Peyer's patch (tissue), 4 donors: ENCODE measurements at places on chromosomes 5 and 9. TPM values are rescaled to one million over a fixed set of nuclear protein-coding genes. Genes with fewer than 3 reads are reported as not detected.

The LCNL1 gene
- total RNA-seq, result 0.83 TPM

DNA sequence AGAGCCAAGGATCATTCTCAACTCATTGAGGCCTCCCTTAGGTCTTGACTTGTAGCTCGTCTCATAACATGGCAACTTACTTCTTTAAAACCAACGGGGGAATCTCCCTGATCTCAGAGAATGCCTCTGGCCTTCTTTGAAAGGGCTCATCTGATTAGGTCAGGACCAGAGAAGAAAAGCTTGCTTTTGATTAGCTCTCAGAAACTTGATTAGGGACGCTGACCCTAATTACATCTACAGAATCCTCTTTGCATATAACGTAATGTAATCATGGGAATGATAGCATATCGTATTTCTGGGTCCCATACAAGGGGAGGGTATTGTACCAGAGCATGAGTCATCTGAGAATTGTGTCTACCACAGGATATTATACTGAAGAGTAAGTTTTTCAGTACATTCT is 125.1 kb upstream of the SH3GL2 start:
- no peaks in the 10 kb centered on the region for H3K36me3 ChIP-seq
- no peaks in the 10 kb centered on the region for H3K4me1 ChIP-seq
- H3K27me3 ChIP-seq, result no peaks in the 10 kb centered on the region
- H3K27ac ChIP-seq, result no peak overlapping the region
- no peak for DNase-seq

The INSL4 gene
- not detected for total RNA-seq

GRCh38 chr9:4559261-4560182 is 69.3 kb downstream of the SLC1A1 start:
- no peak for DNase-seq
- no peaks in the 10 kb centered on the region for H3K27me3 ChIP-seq
- no peak overlapping the region for H3K27ac ChIP-seq
- H3K36me3 ChIP-seq, result no peaks in the 10 kb centered on the region
- no peak overlapping the region for H3K4me3 ChIP-seq

The NRG2 gene
- not detected for total RNA-seq

DNA sequence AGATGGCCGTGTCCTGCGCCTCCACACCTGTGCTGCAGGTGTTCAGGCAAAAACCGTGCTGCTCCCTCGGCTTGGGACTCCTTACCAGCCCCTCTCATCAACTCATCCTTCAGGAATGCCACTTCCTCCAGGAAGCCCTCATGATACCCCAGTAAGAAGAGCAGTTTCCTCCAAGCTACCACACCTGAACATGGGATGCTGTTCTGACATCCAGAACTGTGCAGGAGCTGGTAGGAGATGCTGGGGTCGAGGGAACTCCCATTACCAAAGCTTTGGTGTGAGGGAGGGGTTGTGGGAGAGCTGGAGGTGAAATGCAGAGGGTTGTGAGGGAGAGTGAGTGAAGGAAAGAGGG is 18.9 kb downstream of the CARD19 start:
- no peaks in the 10 kb centered on the region for H3K27me3 ChIP-seq
- no peaks in the 10 kb centered on the region for H3K36me3 ChIP-seq
- H3K4me3 ChIP-seq, result no peak overlapping the region

GRCh38 chr5:30267026-30267425 is 926.5 kb upstream of the CDH6 start:
- no peaks in the 10 kb centered on the region for H3K36me3 ChIP-seq
- H3K4me1 ChIP-seq, result no peaks in the 10 kb centered on the region
- no peak overlapping the region for H3K4me3 ChIP-seq
- H3K27me3 ChIP-seq, result no peaks in the 10 kb centered on the region
- DNase-seq, result no peak

- no peaks in the 10 kb centered on the region for H3K36me3 ChIP-seq
- no peaks in the 10 kb centered on the region for H3K4me1 ChIP-seq
- no peak overlapping the region for H3K27ac ChIP-seq
Observed at GRCh38 chr5:12175914-12176585, 271.8 kb upstream of the CTNND2 start.

The SPINK6 gene
- not detected for total RNA-seq

GRCh38 chr9:81720450-81721086 is 31.2 kb upstream of the TLE1 start:
- H3K4me1 ChIP-seq, result no peaks in the 10 kb centered on the region
- no peak for DNase-seq
- H3K27ac ChIP-seq, result no peak overlapping the region
- no peak overlapping the region for H3K4me3 ChIP-seq
- no peaks in the 10 kb centered on the region for H3K36me3 ChIP-seq

DNA sequence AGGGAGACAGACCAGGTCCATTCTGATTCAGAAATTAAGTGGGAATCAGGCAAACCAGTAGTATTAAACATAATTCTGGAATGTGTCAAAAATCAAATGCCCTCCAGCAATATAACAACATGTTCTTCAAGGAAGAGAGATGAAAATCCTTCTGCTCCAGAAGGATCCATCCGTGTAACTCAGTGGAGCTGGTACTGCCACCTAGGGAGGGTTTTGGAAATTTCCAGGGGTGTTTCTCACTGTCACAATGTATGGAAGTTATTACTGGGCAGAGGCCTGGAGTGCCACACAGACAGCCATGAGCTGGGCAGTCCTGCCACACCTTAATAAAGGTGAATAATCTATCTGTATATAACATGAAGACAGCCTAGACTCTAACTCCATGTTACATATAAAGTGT is 87.5 kb downstream of the TTLL11 start:
- DNase-seq, result no peak
- no peak overlapping the region for H3K27ac ChIP-seq
- no peak overlapping the region for H3K4me3 ChIP-seq

The CARD6 gene
- total RNA-seq, result 20.6 TPM

The SPAG8 gene
- total RNA-seq, result not detected

The CCDC183 gene
- total RNA-seq, result 68.5 TPM

The POLK gene
- 24.5 TPM for total RNA-seq

GRCh38 chr9:108196332-108197007 is 659.3 kb downstream of the ACTL7B start:
- H3K36me3 ChIP-seq, result no peaks in the 10 kb centered on the region
- H3K4me3 ChIP-seq, result no peak overlapping the region
- no peaks in the 10 kb centered on the region for H3K4me1 ChIP-seq

- no peaks in the 10 kb centered on the region for H3K27me3 ChIP-seq
- no peaks in the 10 kb centered on the region for H3K36me3 ChIP-seq
- no peaks in the 10 kb centered on the region for H3K4me1 ChIP-seq
- no peak overlapping the region for H3K4me3 ChIP-seq
Observed at GRCh38 chr9:4197548-4197947, 102.3 kb downstream of the GLIS3 start.

GRCh38 chr9:125240649-125240999 is 519 bp downstream of the HSPA5 start:
- peak overlapping the region; percentile 98 for H3K4me3 ChIP-seq
- H3K4me1 ChIP-seq, result peaks cover 49% of the 10 kb centered on the region
- peaks cover 3% of the 10 kb centered on the region for H3K36me3 ChIP-seq
- H3K27me3 ChIP-seq, result no peaks in the 10 kb centered on the region

- no peak for DNase-seq
- no peak overlapping the region for H3K27ac ChIP-seq
- H3K4me3 ChIP-seq, result no peak overlapping the region
- H3K27me3 ChIP-seq, result no peaks in the 10 kb centered on the region
- H3K4me1 ChIP-seq, result no peaks in the 10 kb centered on the region
- H3K36me3 ChIP-seq, result no peaks in the 10 kb centered on the region
Observed at GRCh38 chr9:108786901-108787689, 68.7 kb downstream of the ACTL7B start.

GRCh38 chr5:52981507-52981906 is 7.6 kb upstream of the ITGA2 start:
- no peaks in the 10 kb centered on the region for H3K36me3 ChIP-seq
- no peak for DNase-seq
- no peak overlapping the region for H3K27ac ChIP-seq
- H3K27me3 ChIP-seq, result no peaks in the 10 kb centered on the region
- no peak overlapping the region for H3K4me3 ChIP-seq

- H3K4me3 ChIP-seq, result no peak overlapping the region
- H3K4me1 ChIP-seq, result no peaks in the 10 kb centered on the region
- H3K36me3 ChIP-seq, result no peaks in the 10 kb centered on the region
Observed at GRCh38 chr5:168870910-168871309, 291.7 kb upstream of the PANK3 start.

The ZNF354C gene
- total RNA-seq, result 5.8 TPM

GRCh38 chr5:157348049-157348400 is 82.1 kb downstream of the CYFIP2 start:
- H3K27ac ChIP-seq, result no peak overlapping the region
- no peaks in the 10 kb centered on the region for H3K27me3 ChIP-seq
- no peaks in the 10 kb centered on the region for H3K4me1 ChIP-seq
- DNase-seq, result no peak
- no peaks in the 10 kb centered on the region for H3K36me3 ChIP-seq

The ELP1 gene
- 19.7 TPM for total RNA-seq

GRCh38 chr9:120478208-120478607 is 101.8 kb downstream of the CDK5RAP2 start:
- no peaks in the 10 kb centered on the region for H3K36me3 ChIP-seq
- H3K4me1 ChIP-seq, result no peaks in the 10 kb centered on the region
- no peaks in the 10 kb centered on the region for H3K27me3 ChIP-seq
- DNase-seq, result no peak

DNA sequence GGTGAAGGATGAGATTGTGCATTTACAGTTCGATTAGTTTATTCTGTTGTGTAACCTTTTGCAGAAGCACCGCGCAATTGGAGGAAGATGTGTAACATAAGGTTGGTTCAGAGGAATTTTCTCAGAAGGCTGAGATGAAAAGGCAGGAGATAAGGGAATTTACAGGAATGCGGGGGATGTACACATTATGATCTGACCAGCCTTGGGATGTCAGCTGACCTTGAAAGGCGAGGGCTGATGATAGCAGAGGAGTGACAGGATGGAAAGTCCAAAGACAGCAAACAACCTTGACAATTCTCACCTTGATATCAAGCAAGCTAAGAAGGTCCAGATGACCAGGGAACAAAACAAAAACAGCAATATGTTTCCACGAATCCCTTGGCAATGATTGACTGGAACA is 88.8 kb downstream of the OTULIN start:
- DNase-seq, result no peak
- no peak overlapping the region for H3K27ac ChIP-seq
- no peak overlapping the region for H3K4me3 ChIP-seq
- H3K36me3 ChIP-seq, result no peaks in the 10 kb centered on the region

The ABLIM3 gene
- total RNA-seq, result 5.3 TPM

DNA sequence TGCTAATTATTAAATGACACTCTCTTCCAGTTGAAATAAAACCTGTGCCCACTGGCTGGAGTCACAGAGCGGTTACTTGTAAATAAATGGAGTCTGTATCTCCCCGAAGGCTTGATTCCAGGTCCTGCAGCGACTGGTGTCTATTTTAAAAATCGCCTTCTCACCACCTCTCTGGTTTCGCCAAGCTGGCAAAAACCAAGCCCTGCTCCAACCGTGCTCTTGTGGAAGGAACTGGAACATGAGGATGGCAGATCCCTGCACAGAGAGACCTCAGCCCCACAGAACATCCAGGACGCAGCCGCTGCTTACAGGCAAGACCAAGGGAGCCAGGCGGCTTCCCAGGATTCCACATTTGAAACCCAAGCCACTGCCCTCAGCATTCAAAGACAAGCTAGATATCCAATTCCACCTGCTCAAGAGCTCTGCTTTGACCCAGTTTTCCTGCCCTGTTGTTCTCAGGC is 15.0 kb downstream of the SEMA4D start:
- H3K36me3 ChIP-seq, result no peaks in the 10 kb centered on the region
- no peaks in the 10 kb centered on the region for H3K27me3 ChIP-seq
- H3K4me3 ChIP-seq, result no peak overlapping the region
- no peaks in the 10 kb centered on the region for H3K4me1 ChIP-seq
- H3K27ac ChIP-seq, result no peak overlapping the region

DNA sequence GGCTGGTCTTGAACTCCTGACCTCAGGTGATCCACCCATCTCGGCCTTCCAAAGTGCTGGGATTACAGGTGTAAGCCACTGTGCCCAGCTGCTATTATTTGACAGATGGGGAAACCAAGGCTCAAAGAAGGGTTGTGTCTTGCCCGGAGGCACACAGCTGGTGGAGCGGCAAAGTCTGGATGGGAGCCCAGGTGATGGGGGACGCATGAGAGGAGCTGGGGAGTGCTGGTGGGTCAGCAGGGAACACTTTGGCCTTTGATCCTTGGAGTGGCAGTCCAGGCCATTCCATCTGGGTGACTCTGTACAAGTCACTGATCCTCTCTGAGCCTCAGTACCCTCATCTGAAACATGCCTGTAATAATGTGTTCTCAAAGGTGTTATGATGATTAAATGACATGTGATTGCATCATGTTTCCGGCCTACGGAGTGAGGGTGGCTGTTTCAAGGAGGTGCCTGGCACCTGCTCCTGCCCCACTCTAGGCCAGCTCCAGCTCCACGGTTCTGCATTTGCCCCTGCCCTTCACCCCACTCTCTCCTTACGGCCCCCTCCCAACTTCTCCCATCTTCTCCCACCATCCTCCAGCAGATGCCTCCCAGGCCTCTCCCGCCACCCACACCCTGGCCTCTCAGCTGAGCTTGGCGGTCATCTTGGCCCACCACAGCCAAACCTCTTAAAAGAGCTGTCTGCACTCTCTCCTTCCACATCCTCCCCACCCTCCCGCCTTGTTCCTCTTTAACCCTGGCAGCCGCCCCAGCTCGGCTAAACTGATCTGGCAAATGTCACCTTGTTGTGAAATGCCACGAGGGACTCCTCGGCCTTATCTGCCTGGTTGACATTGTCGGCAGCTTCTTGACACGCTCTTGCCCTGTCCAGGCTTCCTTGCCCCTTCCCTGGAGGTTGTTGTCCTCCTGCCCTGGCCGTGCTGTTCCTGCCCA is 5.5 kb upstream of the DBN1 start:
- no peak overlapping the region for H3K4me3 ChIP-seq
- H3K4me1 ChIP-seq, result no peaks in the 10 kb centered on the region
- no peaks in the 10 kb centered on the region for H3K27me3 ChIP-seq
- no peaks in the 10 kb centered on the region for H3K36me3 ChIP-seq
- no peak for DNase-seq

- H3K4me1 ChIP-seq, result no peaks in the 10 kb centered on the region
- no peak overlapping the region for H3K27ac ChIP-seq
- no peaks in the 10 kb centered on the region for H3K36me3 ChIP-seq
- no peak for DNase-seq
Observed at GRCh38 chr9:87149799-87150198, 202.5 kb upstream of the GAS1 start.

DNA sequence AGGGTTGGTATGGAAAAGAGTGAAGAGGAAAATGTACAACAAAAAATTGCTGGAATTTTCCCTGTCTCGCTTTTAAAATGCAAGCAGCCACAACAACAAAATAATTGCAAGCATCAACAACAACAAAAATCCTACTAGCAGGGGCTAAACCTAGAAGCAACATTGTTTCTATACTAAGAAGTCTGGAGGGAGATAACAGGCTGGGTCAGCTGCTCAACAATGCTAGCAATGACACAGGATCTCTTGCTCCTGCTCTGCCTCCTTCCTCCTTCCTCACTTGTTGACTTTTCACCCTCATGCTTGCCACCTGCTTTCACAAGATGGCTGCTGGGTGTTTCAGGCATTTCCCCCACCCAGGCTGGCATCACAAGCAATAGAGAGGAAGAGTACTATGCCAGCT is 7.6 kb upstream of the AOPEP start:
- no peak for DNase-seq
- H3K27me3 ChIP-seq, result no peaks in the 10 kb centered on the region
- H3K4me1 ChIP-seq, result no peaks in the 10 kb centered on the region
- no peaks in the 10 kb centered on the region for H3K36me3 ChIP-seq
- H3K27ac ChIP-seq, result no peak overlapping the region
